Urinary bladder (tissue), 4 donors: ENCODE measurements at places on chromosomes 6 and 20. TPM values are rescaled to one million over a fixed set of nuclear protein-coding genes. Genes with fewer than 3 reads are reported as not detected.
A peak's percentile ranks its signal among the peaks of the same experiment; 100 is the strongest.

DNA sequence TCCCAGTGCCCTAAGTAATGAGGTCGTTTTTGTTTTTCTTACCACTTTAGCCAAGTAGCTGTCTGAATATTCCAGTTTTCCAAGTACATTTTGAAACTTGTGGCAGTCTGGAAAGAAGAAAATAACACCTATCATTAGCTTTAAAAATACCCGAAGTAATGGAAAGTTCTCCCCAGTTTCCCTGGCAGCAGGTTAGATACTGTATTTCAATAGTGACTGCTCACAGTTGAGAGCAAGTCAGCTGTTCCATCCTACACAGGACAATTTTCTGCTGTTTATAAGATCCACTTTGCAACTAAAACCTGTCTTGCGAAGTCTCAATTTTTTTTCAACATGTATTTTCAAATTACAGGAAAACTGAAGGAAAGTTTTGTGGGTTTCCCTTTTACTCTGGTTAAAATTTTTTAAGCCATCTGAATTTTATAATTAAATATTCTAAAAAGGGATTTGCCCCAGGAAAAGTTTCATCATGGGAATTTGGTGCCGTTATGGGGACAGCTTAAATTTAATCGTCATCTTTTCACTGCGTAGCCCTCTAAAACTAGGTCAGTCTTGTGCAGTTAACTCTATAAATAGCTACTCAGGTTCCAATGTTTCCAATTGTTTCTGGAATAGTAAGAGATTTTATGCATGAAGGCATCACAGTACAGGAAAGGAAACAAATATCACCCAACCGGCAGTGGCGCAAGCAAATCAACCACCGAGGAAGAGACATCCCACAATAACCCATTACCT, 96.9 kb downstream of the MBOAT1 start:
- no peak for DNase-seq

DNA sequence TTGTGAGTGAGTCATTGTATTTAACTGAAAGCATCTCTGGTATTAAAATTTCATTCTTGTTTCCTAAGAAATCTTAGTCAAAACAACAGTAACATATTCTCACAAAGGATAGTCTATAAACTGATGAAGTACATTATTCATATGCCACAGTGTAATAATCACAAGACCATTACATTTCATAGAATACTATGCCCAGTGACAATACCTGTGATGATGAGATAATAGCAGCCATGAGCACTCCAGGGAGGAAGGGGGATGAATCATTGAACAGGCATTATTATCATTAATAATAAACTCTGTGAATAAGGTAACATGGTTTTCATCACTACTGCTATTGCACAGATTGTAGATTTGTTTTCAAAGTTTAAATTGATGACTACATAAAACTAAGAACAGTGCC, 667.9 kb downstream of the EPM2A start:
- DNase-seq = no peak

- DNase-seq = no peak
These were observed 78.6 kb downstream of the MDGA1 start for GRCh38 chr6:37618916-37619590.

GRCh38 chr6:31158863-31159855, 770 bp downstream of the TCF19 start:
- no peak for DNase-seq

GRCh38 chr6:44696099-44696498, 308.6 kb downstream of the CDC5L start:
- no peak for DNase-seq

TRIM15 gene
- not detected for polyA plus RNA-seq

DNA sequence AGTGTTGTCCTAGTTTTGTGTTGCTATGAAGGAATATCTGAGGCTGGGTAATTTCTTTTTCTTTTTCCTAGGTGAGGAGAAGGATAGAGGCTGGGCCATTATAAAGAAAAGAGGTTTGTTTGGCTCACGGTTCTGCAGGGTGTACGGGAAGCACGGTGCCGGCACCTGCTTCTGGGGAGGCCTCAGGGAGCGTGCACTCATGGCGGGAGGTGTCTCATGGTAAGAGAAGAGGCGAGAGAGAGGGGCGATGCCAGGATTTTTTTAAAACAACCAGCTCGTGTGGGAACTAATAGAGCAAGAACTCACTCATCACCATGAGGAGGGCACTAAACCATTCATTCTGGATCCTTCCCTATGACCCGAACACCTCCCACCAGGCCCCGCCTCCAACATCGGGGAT, 14.2 kb upstream of the NPBWR2 start:
- no peak for DNase-seq

DNA sequence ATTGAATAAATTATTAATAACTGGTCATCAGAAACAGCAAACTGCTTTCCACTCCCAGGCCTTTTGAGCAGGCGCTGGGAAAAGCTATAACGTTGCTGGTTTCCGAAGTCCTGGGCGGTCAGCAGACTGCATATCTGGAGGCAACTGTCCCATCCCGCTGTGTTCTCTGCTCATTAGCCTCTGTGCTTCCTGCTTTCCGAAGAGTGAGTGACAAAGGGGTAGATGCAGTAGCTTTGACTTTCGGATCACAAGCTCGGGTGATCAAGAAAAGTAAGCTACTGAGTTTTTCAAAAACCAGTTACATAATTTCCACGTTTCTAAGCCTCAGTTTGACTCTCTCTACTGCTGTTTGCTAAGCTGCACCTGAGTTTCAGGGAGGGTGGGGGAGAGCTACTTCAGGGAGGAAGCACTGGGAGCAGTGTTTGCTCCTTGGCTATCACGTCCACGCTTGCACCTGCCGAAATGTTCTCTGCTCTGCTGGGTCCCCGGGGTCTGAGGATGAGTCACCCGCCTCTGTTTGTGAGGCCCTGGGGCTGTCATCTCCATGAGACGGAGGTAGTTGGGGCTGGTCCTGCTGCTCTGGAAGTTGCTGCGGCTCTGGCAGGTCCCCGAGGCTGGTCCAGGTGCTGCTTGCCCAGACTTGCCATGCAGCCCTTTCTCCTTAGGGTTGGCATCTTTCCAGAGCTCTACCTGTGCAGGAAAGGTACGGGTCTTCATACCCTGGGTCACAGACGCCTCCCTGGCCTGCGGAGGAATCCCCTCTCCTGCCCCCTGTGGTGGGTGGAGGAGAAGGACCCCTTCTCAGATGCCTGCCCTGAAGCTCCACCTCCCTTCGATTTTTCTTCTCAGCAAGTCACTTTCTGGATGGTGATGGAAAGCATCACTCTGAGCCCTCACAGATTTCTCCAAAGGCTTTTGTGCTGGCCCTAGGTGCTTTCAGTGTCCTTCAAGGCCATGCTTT, 220.0 kb downstream of the QKI start:
- peak; percentile 32 for DNase-seq

DNA sequence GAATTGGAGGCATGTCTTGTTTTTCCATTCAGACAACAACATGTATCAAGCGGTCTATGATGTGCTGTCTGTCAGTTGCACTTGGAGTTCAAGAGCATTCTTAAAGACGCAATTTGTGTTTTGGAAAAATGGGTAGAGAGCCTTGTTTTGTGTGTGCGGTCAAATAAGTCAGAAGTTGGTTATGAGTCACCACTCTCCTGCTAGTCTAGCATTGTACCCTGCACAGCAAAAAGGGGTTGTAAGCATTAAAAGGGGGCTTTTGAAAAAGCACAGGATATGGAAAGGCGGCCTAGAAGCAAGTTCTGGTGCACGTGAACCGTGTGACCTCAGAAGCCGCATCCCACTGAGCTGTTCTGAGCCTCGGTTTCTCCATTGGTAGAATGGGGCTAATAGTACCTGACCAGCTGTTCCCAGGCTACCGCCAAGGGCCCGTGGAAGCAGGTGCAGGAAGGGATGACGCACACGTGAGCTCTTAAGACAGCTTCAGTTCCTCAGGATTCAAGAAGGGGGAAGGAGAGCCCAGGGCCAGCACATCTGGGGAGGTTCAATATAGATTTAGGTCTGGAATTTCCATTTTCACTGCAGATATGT, 61.6 kb upstream of the SNX9 start:
- no peak for DNase-seq

- no peak for DNase-seq
These were observed 143.9 kb downstream of the BCAS1 start for GRCh38 chr20:53926428-53927028.

GRCh38 chr6:44548319-44548718, 160.8 kb downstream of the CDC5L start:
- no peak for DNase-seq

PERP gene
- polyA plus RNA-seq = 28.8 TPM

- no peak for DNase-seq
These were observed 31.3 kb downstream of the AKIRIN2 start for GRCh38 chr6:87670707-87671106.

WFDC6 gene
- polyA plus RNA-seq = not detected

GRCh38 chr6:143270026-143270425, 180.5 kb downstream of the ADAT2 start:
- DNase-seq = no peak

- DNase-seq = no peak
These were observed 20.8 kb downstream of the RRBP1 start for GRCh38 chr20:17661121-17661744.

GRCh38 chr6:35495258-35496035, 1.4 kb downstream of the TEAD3 start:
- no peak for DNase-seq

DNA sequence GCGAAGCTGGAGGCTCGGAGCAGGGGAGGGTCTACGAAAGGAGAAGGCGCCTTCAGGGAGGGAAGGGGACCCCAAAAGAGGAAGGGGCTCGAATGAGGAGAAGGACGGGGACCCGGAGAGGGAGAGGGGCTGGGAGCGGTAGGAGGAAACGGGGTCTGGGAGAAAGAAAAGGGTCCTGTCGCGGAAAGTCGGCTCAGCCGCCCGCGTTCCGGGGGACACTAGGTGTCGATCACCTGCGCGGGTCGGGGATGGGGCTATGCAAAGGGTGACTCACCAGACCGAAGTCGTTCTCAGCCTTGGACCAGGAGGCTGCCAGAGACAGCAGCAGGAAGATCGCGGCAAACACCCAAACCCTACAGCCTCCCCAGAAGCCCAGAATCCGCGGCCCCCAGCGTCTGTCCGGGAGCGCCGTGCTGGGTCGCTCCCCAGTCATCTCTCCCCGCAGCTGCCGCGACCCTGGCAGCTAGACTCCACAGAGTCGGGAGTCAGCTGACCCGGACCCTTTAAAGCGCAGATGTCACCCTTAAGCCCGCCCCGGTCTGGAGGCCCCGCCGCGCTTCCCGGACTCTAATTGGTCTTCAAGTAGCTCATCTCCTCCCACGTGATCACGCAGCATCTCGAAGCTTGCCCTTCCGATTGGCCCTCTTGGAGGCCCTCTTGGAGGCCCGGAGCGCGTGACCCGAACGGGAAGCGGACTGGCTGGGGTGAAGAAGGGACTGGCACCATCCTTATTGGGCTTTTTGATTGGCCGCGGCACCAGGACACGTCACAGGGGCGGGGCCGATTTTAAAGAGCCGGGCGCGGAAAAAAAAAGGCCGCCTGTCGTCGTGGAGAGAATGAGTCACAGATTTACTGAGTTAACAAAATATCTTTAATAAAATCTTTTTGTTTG, at the start of gene NEU1:
NEU1 (minus strand) TSS at position 478 of the 892 bp plus-strand sequence; CDS start at position 433, 45 bp downstream.
- peak; percentile 100 for DNase-seq

DNA sequence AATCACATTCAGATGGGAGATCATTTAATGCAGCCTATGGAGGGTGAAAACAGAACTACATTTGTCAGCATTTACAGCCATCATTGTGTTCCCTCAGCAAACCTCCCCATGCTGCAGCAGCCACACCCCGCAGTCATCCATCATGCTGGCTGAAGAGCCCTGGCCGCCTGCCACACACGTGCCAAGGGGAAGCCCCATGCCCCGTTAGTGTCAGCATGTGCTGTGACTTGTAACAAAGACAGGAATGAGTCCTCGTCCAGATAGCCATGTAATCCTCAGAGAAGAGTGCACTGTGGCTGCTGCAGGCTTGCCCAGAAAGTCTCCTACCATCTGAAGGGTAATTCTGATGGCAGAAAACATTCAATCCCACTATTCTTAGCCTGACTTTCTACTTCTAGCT, 1097.8 kb downstream of the KIF16B start:
- peak; percentile 4 for DNase-seq

DNA sequence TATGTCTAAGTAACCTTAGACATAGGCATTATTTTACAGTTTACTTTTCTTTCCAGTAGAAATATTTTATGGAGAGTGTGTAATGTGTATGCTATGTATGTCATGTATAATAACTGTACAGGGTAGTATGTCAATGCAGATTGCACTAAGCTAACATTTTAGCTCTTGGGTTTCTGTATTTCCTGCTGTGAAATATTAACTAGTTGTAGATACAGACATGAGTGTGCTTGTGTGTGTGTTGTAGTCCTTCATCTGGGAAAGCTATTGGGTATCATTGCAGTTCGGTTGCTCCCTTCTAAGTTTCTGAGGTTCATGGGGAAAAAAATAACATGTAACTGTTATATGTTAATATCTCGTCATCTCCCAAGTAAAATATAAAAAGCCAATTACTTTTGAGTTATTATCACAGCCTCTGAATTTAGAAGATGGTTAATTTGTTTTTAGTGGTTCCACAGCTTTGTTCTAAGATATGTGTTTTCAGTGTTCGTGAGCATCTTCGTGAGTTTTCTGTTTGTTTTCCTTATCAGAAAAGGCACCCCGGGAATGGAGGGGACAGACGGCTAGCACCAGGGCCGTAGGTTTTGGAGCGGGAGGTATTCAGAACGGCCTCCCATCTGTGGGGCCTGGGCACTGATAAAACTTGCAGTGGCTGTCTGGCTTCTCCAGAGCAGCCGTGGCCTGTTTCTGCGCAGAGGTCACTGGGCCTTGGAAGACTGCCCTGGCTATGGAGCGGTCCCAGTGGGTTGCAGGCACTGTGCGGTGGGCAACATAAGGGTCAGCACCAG, 215.0 kb downstream of the ARID1B start:
- DNase-seq = no peak

- DNase-seq = no peak
These were observed 9.2 kb downstream of the SLCO4A1 start for GRCh38 chr20:62651285-62652021.

DNA sequence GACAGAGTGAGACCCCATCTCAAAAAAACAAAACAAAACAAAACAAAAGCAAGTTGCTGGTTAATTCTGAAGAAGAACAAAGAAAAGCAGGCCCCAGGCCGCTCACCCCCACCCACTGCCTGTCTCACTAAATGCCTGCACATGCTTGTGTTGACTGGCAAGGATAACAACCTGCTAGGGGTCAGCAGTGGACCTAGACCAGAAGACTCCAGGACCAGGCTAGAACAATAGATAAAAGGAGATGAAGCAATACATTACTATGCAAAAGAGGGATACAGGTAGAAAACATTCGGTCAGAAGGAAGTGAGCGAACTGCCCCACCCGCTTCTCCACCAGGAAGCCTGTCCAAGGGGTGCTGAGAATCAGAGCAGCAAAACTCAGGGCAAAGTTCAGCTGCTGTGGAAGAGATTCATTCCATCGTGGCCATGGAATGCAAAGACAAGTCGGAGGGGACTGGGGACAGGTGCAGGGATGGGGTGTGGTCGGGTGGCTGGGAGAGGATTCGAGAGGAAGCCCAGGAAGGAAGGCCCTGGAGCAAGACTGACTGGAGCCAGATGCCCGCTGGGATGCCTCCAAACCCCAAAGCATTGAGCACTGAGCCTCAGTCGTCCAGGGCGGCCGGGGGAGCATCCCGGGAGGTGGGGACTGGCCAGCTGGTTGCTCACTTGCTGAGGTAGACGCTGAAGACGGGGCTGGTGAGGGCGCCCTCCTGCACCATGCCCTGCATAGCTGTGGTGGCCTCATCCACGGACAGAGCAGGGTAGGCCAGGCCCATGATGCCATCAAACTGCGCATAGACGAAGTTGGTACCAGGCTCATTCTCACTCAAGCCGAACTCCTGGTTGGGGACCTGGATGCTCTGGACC, 5.3 kb downstream of the PGC start:
- no peak for DNase-seq

ZSCAN26 gene
- polyA plus RNA-seq = 15.5 TPM

GRCh38 chr6:147503587-147503986, 4.9 kb upstream of the SAMD5 start:
- no peak for DNase-seq

NKAIN4 gene
- 0.23 TPM for polyA plus RNA-seq

GRCh38 chr6:10398446-10399218, 16.2 kb downstream of the TFAP2A start:
- DNase-seq = no peak
